ENCODE measurements at places on chromosomes 1 and 21.

GRCh38 chr1:1290238-1290731, 10.0 kb downstream of the SCNN1D start:
- DNase-seq = peak; percentile 51

- DNase-seq = no peak
Observed at GRCh38 chr1:156176610-156177210, 17.2 kb upstream of the SLC25A44 start.

- DNase-seq = no peak
Observed at GRCh38 chr1:213284626-213285025, 233.6 kb downstream of the RPS6KC1 start.

- no peak for DNase-seq
Observed at GRCh38 chr1:44048532-44049215, 17.4 kb upstream of the SLC6A9 start.

DNA sequence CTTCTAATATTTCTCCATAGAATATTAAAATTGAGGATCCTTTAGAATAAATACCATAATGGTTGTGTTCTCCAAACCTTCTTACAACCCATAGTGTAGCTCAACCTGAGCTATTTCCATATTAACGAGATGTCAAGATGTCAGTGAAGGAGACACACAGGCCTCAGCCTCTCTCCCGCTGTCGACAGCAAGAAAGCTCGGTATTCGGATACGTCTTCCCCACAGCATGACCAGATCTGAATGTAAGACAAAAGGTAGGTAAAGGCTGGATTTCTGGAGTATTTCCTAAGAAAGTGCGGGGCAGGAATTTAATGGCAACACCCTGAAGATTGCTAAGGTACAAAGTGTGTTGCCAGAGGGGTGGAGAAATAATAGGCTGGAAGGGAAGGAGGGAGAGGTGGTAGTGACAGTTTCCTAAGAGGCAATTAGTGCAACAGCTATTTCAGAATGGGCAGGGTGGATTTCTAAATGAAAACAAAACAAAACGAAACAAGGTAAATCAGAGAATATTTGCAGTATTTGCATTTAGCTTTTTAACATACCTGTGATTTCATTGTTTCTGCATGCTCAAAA, 1.7 kb downstream of the ADSS2 start:
- no peak for DNase-seq

GRCh38 chr1:93620841-93621210, 60.8 kb downstream of the BCAR3 start:
- no peak for DNase-seq

DNA sequence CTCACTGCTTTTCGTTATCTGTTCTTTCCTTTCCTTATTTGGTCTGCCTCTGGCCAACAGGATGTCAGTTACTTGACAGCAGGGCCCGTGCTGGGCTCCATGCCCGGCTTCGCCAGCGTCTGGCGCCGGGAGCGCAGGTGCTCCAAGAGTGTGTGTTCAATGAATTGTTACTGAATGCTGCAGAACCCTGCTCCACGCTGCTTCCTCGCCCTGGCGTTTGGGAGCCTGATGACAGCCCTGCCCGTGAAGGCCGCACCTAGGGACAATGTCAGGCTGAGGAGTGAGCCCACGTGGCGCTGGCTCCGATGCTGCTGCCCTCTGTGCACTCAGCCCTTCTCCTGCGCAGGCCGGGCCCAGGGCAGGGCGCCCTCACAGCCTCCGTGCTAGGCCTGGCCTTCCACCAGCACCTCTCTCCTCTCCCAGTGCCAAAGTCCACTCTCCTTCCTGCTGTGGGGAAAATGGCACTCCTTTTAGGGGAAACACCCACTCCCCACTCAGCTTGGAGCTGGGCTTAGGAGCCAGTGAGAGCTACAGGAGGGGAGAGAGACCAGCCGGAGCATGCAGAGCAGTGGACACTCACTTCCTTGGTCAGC, 51.4 kb downstream of the ACBD3 start:
- DNase-seq = no peak

DNA sequence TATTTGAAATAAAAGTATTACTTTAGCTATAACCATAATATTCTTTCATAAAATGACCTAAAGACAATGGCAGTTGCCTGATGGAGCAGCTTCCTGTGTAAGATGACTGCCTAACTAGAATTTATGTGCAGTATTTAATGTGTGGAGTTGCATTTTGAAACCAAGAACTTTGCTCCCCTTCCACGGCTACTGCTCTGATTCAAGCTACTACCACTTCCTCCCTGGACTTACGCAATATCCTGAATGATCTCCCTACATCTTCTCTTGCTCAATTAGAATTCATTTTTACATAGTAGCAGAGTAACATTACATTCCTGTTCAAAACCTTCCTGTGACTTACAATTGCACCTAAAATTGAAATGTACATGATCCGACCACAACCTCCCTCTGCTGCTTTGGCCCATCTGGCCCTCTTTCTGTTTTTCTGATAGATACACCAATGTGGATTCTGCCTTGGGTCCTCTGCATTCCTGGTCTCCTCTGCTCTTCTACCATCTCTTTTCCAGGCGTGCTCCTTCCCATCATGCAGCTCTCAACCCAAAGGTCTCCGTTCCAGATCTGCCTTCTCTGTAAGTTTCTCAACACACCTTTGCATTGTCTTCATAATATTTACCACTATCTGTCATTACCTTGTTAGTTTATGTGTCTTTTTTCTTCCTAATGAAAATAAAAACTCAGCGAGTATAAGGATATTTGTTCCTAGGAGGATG, 47.4 kb upstream of the USP25 start:
- DNase-seq = peak; percentile 18

GRCh38 chr1:222234351-222234750, 313.6 kb downstream of the HHIPL2 start:
- DNase-seq = no peak

GRCh38 chr1:155970531-155971167, 7.7 kb downstream of the ARHGEF2 start:
- peak; percentile 78 for DNase-seq

Measured in CD4-positive, alpha-beta T cell treated with Interleukin-15 for 1 hour (primary cell).